ENCODE measurements at places on chromosomes 4 and X.

GRCh38 chrX:43269201-43269600, 386.9 kb upstream of the MAOA start:
- no peak overlapping the region for H3K4me3 ChIP-seq
- no peak overlapping the region for H3K27ac ChIP-seq
- H3K4me1 ChIP-seq, result no peaks in the 10 kb centered on the region
- H3K36me3 ChIP-seq, result no peaks in the 10 kb centered on the region
- H3K27me3 ChIP-seq, result no peaks in the 10 kb centered on the region

DNA sequence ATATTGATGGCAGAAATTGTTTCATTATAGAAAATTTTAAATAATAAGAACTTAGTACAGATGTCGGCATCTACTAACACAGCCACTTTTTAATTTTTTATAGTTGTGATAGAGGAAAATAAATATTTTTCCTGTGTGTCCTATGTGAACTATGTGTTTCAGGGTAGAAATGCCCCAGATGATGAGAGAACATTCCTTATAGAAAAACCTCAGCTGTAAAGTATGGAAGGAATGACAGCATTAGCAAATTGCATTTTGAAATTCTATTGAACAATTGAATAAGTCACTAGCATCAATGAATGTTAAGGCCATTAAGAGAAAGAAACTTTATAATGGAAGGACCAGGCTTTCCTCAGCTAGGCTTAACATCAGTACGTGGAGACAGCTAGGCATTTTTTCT, 149.2 kb downstream of the CFAP299 start:
- H3K27me3 ChIP-seq, result no peaks in the 10 kb centered on the region
- no peaks in the 10 kb centered on the region for H3K36me3 ChIP-seq
- DNase-seq, result no peak
- H3K27ac ChIP-seq, result no peak overlapping the region

- H3K4me3 ChIP-seq, result no peak overlapping the region
- H3K4me1 ChIP-seq, result no peaks in the 10 kb centered on the region
- H3K36me3 ChIP-seq, result peaks cover 17% of the 10 kb centered on the region
- no peak for DNase-seq
These were observed 94.2 kb downstream of the LARP1B start for GRCh38 chr4:128155231-128155855.

GRCh38 chr4:4384837-4385236, 2.1 kb upstream of the NSG1 start:
- H3K27me3 ChIP-seq, result peaks cover 61% of the 10 kb centered on the region
- H3K4me1 ChIP-seq, result peaks cover 9% of the 10 kb centered on the region
- peaks cover 8% of the 10 kb centered on the region for H3K36me3 ChIP-seq
- H3K27ac ChIP-seq, result peak overlapping the region; percentile 62

GRCh38 chr4:30716681-30717207, 3.4 kb upstream of the PCDH7 start:
- peaks cover 1% of the 10 kb centered on the region for H3K36me3 ChIP-seq
- H3K4me1 ChIP-seq, result peaks cover 19% of the 10 kb centered on the region
- no peak for DNase-seq

- peaks cover 12% of the 10 kb centered on the region for H3K4me1 ChIP-seq
- H3K27me3 ChIP-seq, result no peaks in the 10 kb centered on the region
- peak overlapping the region; percentile 72 for H3K27ac ChIP-seq
- H3K4me3 ChIP-seq, result peak overlapping the region; percentile 55
- no peaks in the 10 kb centered on the region for H3K36me3 ChIP-seq
These were observed 95.9 kb upstream of the RPS6KA3 start for GRCh38 chrX:20362268-20363267.

GRCh38 chrX:130014770-130015169, 32.3 kb downstream of the BCORL1 start:
- no peaks in the 10 kb centered on the region for H3K27me3 ChIP-seq
- H3K27ac ChIP-seq, result no peak overlapping the region

DNA sequence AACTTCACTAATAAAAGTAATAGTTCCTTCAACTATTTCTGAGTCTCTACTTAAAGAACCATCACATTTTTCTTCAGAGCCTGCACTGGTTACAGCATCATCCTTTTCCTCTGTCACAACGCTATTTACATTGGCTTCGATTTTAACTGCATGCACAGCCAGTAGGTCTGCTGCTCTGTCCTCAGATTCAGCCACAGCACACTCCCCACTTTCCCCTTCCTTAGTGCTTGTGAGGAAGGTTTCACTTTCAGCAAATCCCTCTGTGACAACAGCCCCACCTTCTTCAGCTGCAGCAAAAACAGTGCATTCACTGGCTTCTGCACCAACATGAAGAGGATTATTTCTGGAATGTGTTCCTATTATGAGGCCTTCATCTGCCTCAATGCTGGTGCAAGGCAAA, 25.7 kb downstream of the BOD1L1 start:
- no peaks in the 10 kb centered on the region for H3K27me3 ChIP-seq
- no peaks in the 10 kb centered on the region for H3K4me1 ChIP-seq
- no peak for DNase-seq
- no peak overlapping the region for H3K27ac ChIP-seq

DNA sequence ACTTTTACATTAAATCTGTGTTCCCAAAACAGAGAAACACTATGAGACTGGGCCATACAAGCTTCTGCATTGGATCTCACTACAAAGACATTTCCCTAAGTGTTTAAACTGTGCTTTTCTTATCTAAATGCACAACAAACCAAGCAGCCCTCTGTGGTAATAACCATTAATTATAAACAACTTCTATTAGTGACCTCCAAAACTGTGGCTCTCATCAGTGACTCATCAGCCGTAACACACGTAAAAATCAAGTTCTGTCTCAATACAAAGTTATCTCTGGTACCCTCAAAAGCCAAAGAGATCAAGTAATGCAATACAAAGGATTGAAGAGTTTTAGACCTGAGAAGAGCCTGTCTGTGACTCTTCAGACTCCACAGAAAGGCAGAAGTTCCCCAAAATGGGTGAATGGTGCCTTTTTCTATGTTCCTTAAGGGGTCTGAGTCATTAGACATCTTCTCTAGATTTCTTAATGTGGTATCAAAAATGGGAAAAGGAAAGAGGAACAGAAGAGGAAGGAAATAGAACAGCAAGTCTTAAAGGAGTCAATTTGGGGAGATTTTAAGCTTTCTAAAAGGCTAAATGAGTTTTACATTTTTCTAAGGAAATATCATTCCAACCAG, 189.8 kb upstream of the PPP1R2C start:
- H3K27ac ChIP-seq, result no peak overlapping the region
- no peaks in the 10 kb centered on the region for H3K36me3 ChIP-seq
- H3K4me1 ChIP-seq, result no peaks in the 10 kb centered on the region
- no peak overlapping the region for H3K4me3 ChIP-seq

DNA sequence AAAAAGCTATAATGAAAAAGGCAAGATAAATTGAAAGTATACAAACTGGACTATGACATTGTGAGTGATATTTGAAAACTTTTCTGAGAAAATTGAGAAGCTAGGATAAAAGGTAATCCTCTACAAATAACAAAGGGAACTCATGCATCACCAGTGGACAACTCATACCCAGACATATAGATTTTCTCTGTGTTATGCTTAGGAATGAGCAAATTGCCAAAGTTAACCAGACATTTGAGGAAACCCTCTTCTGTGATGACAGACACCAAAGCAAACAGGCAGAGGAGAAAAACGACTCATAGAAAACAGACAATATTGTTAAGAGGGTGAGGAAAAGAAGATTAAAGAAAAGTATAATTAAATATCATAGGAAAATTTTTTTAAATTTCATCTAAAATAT, 186.5 kb downstream of the MAB21L2 start:
- no peaks in the 10 kb centered on the region for H3K4me1 ChIP-seq
- no peak for DNase-seq
- no peaks in the 10 kb centered on the region for H3K27me3 ChIP-seq
- no peak overlapping the region for H3K4me3 ChIP-seq
- H3K36me3 ChIP-seq, result peaks cover 12% of the 10 kb centered on the region

GRCh38 chr4:81876106-81876505, 404.4 kb upstream of the RASGEF1B start:
- no peaks in the 10 kb centered on the region for H3K36me3 ChIP-seq
- peaks cover 22% of the 10 kb centered on the region for H3K4me1 ChIP-seq
- H3K27ac ChIP-seq, result no peak overlapping the region
- no peak overlapping the region for H3K4me3 ChIP-seq
- no peak for DNase-seq
- peaks cover 36% of the 10 kb centered on the region for H3K27me3 ChIP-seq

GRCh38 chrX:10064736-10065135, 92.0 kb upstream of the CLCN4 start:
- no peak for DNase-seq
- no peak overlapping the region for H3K27ac ChIP-seq
- H3K4me1 ChIP-seq, result no peaks in the 10 kb centered on the region
- peaks cover 15% of the 10 kb centered on the region for H3K36me3 ChIP-seq
- no peaks in the 10 kb centered on the region for H3K27me3 ChIP-seq
- H3K4me3 ChIP-seq, result no peak overlapping the region

- no peaks in the 10 kb centered on the region for H3K4me1 ChIP-seq
- no peaks in the 10 kb centered on the region for H3K36me3 ChIP-seq
- no peaks in the 10 kb centered on the region for H3K27me3 ChIP-seq
- DNase-seq, result no peak
- no peak within 1 kb of the TSS for H3K27ac ChIP-seq
These were observed at the start of gene SUPT20HL1 for GRCh38 chrX:24360272-24360671. SUPT20HL1 (plus strand) TSS chrX:24360639; CDS start chrX:24362761, 2,122 bp downstream.

DNA sequence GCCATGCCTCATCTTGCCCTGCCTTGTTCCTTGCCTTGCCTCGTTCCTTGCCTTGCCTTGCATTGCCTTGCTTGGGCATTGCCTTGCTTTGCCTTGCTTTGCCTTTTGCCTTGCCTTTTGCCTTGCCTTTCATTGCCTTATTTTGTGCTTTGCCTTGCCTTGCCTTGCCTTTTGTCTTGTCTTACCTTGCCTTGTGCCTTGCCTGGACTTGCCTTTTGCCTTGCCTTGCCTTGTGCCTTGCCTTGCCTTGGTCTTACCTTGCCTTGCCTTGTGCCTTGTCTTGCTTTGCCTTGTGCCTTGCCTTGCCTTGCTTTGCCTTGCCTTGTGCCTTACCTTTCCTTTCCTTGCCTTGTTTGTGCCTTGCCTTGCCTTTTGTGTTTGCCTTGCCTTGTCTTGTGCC, 88.2 kb downstream of the TAB3 start:
- H3K27me3 ChIP-seq, result no peaks in the 10 kb centered on the region
- no peak overlapping the region for H3K27ac ChIP-seq
- no peak for DNase-seq
- no peak overlapping the region for H3K4me3 ChIP-seq
- no peaks in the 10 kb centered on the region for H3K4me1 ChIP-seq

DNA sequence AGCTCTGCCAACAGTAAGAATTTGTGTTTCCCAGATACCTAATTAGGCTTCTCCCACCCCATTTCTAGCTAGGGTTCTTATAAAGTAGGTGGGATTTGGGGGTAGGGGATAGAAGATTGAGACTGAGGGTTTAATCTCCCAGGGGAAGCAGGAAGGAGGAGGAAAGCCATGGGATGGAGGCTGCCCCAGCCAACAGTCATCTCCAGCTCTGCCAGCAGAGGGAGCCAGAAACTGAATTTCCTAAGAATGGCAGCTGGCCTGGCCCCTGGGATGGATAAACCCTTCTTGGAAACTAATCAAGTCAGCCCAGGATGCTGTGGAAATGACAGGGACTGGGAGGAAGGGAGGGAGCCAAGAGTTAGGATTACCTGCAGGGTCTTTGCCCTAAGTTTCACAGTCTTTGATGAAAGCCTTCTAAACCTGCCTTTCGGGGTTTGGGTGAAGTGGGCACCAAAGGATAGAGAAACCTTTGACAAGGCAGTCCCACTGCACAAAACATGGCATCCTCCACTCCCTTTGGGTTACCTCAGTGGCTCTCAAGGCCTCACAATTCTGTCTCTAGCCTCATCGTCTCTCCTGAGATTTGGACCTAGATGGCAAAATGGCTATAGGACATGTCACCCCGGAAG, 6.7 kb upstream of the ERCC6L start:
- no peaks in the 10 kb centered on the region for H3K36me3 ChIP-seq
- no peak overlapping the region for H3K4me3 ChIP-seq
- H3K27me3 ChIP-seq, result no peaks in the 10 kb centered on the region
- no peak for DNase-seq

GRCh38 chr4:17164666-17165065, 266.2 kb upstream of the LDB2 start:
- H3K4me3 ChIP-seq, result no peak overlapping the region
- DNase-seq, result no peak
- no peak overlapping the region for H3K27ac ChIP-seq

DNA sequence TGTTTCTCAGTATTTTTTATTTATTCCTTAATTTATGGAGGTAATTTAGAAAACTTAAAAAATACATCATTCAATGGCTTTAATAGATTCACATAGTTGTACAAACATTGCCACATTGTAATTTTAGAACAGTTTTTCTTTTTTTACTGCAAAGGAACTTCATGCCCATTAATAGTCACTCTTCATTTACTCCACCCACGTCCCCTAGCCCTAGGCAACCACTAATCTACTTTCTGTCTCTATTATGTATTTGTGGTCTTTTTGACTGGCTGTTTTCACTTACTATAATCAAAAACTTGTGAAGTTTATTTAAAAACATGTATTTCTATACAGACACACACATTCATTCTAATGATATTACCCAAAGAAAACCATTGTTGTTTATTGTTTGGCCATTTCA, 664.8 kb downstream of the GRID2 start:
- no peak for DNase-seq
- no peak overlapping the region for H3K4me3 ChIP-seq
- no peaks in the 10 kb centered on the region for H3K36me3 ChIP-seq
- no peak overlapping the region for H3K27ac ChIP-seq
- no peaks in the 10 kb centered on the region for H3K27me3 ChIP-seq
- H3K4me1 ChIP-seq, result peaks cover 4% of the 10 kb centered on the region

DNA sequence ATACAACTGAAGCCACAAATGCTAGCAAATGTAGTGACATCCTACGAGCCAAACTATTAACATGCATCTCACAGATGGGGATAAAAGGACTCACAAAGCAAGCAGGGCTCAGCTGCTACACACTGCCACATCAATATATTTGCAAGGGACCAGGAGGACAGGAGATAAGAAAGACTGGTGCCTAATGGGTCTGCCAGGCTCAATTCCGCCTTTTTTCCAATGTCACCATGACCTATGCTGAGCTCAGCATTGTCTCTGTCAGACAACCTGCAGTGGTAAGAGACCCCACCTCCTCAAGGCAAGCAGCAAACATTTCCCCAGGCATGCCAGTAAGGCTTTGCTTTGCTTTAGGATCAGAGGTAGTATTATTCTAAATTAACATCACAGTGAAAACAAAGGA, 435 bp downstream of the DCX start:
- peaks cover 7% of the 10 kb centered on the region for H3K27me3 ChIP-seq
- DNase-seq, result no peak
- peaks cover 27% of the 10 kb centered on the region for H3K4me1 ChIP-seq
- H3K27ac ChIP-seq, result peak overlapping the region; percentile 61
- peak overlapping the region; percentile 86 for H3K4me3 ChIP-seq

- peaks cover 24% of the 10 kb centered on the region for H3K4me1 ChIP-seq
- peaks cover 25% of the 10 kb centered on the region for H3K27me3 ChIP-seq
- DNase-seq, result no peak
- H3K36me3 ChIP-seq, result no peaks in the 10 kb centered on the region
- no peak overlapping the region for H3K4me3 ChIP-seq
- no peak overlapping the region for H3K27ac ChIP-seq
These were observed 78.7 kb upstream of the MSX1 start for GRCh38 chr4:4780729-4781244.

Data from type B pancreatic cell (in vitro differentiated cells).